ENCODE measurements at places on chromosomes 3 and 15. TPM values are rescaled to one million over a fixed set of nuclear protein-coding genes. Genes with fewer than 3 reads are reported as not detected.

- H3K27ac ChIP-seq = no peak overlapping the region
- DNase-seq = no peak
- no peak overlapping the region for H3K4me3 ChIP-seq
- peaks cover 29% of the 10 kb centered on the region for H3K4me1 ChIP-seq
These were observed 48.6 kb upstream of the C15orf39 start for GRCh38 chr15:75153087-75153486.

ROPN1B gene
- total RNA-seq = not detected

DNA sequence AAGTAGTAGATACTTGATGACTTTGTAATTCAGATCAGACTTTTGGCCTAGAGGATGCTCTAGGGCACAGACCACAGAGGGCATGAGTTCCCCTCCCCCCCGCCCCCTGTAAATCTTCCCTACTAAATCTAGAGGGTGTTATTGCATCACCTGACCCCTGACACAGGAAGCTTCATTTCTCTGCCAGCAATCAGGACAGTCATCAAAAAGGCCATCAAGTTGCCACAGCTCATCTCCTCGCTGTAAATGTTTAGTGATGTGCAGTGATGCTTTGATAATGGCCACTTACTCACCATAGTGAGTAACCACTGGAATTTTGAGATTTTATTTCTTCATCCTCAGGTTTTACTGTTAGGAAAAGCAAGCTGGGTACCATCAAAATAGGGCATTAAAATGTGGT lies 289.2 kb upstream of the CHRM5 start:
- H3K36me3 ChIP-seq = no peaks in the 10 kb centered on the region
- no peak for DNase-seq
- H3K27me3 ChIP-seq = peaks cover 22% of the 10 kb centered on the region
- no peak overlapping the region for H3K4me3 ChIP-seq

DNA sequence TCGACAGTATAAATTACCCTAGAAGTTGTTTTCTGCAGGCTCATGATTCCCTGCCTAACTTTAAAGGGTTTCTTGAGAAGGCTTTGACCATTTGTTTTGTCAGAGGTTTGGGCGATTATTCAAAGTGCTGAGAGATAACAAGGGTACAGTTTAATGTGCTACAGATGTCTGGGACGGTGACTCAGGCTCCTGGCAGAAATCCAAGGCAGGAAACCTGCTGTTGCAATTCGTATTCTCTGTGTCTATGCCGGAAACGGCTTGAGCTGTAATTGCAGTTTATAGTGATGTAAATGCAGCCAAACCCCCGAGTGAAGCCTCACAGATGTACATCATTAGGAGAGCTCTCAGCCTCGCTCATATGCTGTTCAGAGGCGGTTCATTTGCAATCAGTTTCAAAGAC lies 65.6 kb downstream of the SYNPR start:
- no peaks in the 10 kb centered on the region for H3K36me3 ChIP-seq
- no peak overlapping the region for H3K27ac ChIP-seq
- DNase-seq = no peak
- no peaks in the 10 kb centered on the region for H3K4me1 ChIP-seq

LEO1 gene
- 20.2 TPM for total RNA-seq

ATP13A4 gene
- total RNA-seq = 4.6 TPM

All from naive thymus-derived CD8-positive, alpha-beta T cell (primary cell).